ENCODE measurements at places on chromosomes 3 and 15. TPM values are rescaled to one million over a fixed set of nuclear protein-coding genes. Genes with fewer than 3 reads are reported as not detected.

- DNase-seq, result no peak
Measured at GRCh38 chr15:67809866-67810265, 15.4 kb upstream of the SKOR1 start.

Gene ARPIN
- polyA plus RNA-seq, result 19.5 TPM

DNA sequence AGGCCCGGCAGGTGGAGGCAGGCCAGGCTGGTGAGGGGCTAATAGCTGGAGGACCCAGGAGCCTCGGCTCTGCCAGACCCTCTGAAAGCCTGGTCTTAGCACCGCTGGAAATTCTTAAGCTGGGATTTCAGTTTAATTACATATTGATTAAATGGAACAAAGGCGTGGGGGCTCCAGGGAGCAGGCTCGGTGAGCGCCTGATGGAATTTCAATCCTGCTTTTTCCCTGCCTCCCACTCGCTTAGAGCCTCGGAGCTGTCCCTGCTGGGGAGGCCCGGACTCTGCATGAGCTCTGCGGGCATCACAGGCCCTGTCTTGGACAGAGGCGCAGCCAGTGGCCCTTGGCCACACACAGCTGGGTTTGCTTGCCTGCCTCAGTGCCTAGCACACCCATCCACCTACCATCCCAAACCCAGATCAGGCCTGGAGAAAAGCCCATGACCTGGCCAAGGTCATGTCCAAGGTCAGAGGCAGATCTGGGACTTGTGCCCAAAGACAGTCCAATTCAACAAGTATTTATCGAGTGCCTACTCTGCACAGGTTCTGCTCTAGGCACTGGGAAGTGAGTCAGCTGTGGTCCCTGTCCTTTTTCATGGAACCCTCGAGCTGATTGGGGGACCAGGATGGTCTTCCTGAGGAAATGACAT lies 40.6 kb downstream of the LINGO1 start:
- no peak for DNase-seq

Gene LTF
- polyA plus RNA-seq, result 6.0 TPM

- no peak for DNase-seq
Measured at GRCh38 chr15:56693761-56694160, 39.5 kb downstream of the ZNF280D start.

Gene GOLGA6L7
- polyA plus RNA-seq, result 0.03 TPM

GRCh38 chr3:72376956-72377710 lies 471.1 kb downstream of the SHQ1 start:
- no peak for DNase-seq

DNA sequence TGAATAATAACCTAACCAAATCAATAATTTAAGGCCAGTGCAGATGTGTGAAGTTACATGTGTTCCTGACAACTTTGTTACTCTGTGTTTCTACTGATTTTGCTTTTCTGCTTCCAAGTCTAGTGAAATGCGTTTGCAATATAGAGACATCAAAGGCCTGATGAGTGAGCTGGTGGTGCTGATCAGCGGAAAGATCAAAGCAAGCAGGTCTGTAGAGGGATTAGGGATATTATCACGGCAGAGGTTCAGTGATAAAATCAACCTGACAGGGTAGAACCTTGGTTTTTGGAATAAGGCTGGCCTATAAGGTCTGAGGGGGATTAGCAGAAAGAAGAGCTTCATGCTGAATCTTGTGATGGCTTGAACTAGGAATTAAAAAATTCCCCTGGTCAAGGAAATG lies 111.7 kb downstream of the EDEM1 start:
- no peak for DNase-seq

Gene TMCO5A
- polyA plus RNA-seq, result not detected

DNA sequence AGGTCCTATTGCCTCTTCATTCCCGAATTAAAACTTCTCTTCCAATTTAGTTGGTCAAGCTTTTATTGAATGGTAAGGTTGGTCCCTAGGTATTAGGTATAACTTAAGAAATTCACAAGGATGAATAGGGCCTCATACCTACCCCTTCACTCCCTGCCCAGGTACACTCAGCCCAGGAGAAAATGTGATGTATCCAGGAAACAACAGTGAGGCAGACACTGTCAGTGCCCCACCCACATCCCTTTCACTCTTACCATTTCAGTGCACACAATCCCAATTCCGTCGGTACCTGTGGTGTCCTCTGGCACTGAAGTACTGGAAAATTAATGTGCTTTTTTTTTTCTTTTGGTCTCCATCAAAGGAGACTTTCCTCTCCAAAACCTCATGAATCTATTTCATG lies 10.5 kb upstream of the C3orf49 start:
- DNase-seq, result no peak

DNA sequence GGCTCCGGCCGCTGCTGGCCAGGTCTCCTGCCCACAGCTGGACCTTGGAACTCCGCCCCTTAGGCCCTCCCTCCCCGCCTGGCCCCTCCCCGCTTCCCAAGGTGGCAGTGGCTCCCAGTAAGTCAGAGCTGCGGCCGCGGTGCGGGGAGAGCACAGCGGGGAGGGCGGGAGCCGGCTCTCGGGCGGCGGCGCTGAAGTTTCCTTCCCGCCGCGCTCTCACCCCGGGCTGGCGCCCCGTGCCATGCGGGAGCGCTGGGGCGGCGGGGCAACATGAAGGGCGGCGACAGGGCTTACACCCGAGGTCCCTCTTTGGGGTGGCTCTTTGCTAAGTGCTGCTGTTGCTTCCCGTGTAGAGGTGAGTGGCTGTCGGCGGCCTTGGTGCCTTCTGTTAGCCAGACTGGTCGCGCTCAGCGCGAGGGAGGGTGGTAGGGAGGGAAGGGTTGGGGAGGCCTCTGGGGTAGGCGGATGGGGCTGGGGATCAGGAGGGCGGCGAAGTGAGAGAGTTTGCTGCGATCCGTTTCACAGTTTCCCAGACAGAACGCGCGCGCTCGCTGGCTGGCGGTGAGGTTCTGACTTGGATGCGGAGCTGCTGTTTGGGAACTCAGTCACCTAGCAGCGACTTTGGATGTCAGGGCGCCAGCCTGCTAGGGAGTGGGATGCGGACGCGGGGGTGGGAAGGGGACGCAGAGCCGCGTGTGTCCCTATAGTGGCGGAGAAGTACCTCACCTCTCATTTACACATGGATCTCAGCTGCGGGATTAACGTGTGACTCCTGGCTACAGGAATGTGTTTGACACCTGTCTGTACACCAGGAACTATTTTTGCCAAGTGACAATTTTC lies 145.5 kb upstream of the UMPS start:
- peak; percentile 90 for DNase-seq

DNA sequence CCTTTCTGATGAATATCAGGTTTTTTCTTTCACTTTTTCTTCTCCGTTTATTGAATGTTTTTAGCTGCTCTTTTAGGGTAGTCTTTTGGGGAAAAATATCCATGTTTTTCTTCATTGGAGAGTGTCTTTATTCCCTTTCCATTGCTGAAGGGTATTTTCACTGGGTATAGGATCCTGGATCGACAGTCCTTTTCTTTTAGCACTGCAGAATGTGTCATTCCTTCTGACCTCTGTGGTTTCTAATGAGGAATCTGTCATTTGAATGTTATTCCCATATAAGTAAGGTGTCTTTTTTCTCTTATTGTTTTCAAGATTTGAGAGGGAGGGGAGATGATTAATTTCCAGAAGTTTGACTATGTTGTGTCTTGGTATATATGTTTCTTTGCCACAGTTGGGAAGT lies 96.8 kb downstream of the BBX start:
- DNase-seq, result no peak

GRCh38 chr3:197547306-197548011 lies 8.3 kb downstream of the BDH1 start:
- peak; percentile 91 for DNase-seq

Gene NANOGP8
- not detected for polyA plus RNA-seq

DNA sequence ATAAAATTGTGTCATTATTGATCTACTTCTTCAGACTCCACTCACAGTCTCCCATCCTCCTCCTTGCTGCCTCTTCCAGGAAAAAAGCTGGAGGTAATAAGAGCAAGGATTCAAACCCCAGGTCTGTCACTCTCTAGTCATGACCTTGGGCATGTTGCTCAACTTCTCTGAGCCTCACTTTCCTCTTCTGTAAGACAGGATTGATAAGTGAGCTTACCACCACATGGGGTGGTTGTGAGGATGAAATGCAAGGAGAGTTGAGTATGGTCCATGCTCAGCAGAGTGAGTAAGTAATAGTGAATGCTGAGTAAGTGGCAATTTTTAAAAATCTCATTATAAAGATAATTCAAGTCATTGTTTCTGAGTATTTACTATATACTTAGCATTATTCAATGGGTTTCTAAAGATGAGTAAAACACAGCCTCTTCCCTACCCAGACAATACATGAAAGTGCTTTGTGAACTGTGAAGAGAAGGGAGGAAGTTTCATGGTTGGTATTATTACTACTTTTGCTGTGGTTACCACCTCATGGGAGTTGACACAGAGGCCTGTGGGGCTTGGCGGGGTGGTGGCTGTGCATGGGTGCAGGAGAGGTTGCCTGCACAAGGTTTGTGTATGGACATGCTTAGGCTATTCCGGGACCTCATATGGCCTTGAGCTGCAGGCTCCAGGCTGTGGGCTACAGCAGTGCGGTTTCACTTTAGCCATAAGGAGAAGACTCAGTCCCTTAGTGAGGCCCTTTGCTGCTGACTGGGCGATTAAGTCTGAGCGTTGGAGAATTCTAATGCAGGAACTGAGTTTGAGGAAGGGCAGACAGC lies 30.0 kb downstream of the SLC6A11 start:
- DNase-seq, result no peak

DNA sequence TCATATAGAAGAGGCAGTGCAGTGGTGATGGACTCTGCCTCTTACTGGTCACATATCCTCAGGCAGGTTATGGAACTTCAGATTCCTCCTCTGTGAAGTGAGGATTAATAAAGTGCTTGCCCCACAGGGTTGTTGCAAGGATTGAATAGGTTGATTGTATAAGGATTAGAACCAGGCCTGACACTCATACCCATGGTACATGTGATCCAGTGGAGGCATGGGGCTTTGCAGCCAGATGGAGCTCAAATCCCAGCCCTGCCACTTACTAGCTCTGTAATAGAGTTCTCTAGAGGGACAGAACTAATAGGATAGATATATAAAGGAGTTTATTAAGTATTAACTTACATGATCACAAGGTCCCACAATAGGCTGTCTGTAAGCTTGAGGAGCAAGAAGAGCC lies 184.6 kb upstream of the EIF1B start:
- DNase-seq, result no peak

DNA sequence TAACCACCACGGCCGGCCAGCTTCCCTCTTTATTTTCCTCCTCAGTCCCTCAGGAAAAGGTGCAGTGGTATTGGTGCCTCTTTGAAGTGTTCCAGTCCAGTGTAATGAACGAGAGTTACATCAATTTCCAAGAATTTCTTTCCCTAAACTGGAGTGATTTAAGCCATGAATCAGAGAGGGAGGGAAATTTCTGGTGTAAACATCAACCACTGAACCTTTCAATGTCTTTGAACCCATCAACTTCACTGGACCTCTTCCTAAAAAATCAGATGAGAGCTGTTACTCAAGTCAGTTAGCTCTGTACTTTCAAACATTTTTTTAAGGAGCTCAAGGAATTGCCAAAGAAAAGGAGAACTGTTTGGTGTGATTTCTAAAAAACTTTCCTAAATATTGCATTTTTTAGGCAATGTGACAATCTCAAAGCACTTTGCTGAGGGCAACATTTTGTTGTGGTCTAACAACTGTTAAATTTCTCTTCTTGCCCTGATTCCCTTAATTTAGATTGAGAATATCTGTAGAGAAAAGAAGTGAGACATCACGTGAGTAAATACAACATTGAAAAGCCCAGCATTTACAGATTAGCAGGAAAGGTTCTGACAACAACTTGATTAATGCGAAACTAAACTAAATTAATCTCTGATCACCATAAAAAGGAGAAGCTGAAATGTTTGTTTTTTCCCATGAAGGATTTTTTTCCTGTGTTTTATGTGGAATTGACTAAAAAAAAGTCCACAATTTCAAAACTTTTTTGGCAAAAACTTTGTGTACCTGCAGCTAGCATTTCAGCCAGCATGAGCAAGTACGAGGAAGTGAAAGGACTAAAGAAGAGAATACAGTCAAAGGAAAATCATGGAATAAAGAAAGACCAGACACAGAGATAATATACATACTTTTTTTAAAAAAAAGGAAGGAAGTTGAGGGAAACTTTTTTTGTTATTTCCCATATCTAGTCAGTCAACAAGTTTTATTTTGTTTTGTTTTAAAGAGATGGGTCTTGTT lies 9.1 kb upstream of the DAZL start:
- DNase-seq, result no peak

- DNase-seq, result no peak
Measured at GRCh38 chr15:56757875-56758274, 24.6 kb upstream of the ZNF280D start.

GRCh38 chr3:52146189-52146588 lies 8.0 kb downstream of the POC1A start:
- no peak for DNase-seq

Gene PLXNB1
- 56.5 TPM for polyA plus RNA-seq

DNA sequence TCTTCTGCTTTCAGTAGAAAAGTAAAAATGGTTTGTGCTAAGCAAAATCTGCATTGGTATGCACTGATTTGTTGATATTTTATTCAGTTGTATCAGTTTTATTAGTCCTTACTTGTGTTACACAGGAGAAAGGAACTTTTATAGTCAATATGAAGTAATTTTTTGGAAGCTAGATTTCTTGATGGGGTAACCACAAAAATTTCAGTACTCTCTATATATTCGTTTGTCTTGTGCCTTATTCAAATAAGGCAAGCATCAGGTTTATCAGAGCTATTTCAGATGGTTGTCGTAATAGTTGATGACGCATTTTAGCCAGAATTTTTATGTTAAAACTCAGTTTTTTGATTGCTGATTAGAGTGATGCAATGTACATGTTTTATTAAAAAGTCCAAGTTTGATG lies 50.7 kb upstream of the NIPA1 start:
- DNase-seq, result no peak

Measured in small intestine (tissue), 16 donors.